ENCODE measurements at places on chromosomes 12 and 14.
A peak's percentile ranks its signal among the peaks of the same experiment; 100 is the strongest.

DNA sequence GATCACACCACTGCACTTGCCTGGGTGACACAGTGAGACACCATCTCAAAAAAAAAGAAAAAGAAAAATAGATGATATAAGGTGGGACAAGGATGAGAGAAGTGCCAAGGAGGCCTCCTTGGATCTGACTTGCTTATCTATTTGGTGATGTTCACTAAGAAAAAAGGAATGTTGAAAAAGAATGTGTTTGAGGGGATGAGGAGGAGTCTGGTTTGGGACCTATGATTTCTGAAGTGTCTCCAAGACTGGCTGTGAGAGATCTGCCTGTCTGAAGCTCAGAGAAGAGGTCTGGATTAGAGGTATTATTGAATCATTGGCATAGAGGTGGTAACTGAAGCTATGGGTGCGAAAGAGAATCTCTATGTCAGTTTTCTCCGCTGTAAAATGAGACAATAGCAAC lies 42.8 kb downstream of the BCAT1 start:
- no peak for DNase-seq

DNA sequence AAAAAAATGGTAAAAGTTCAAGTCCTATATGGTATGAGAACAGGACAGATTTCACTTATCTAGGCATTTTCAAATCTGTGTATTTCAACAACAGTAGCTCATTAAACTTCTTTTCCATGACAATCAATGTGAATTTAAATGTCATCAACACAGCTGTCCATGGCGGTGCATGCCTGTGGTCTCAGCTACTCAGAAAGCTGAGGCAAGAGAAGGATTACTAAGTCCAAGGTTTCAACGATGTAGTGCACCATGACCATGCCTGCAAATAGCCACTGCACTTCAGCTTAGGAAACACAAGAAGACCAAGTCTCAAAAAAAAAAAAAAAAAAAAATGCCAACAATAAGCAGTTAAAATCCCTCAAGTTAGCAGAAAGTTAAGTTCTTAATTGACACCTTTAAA lies 214.6 kb downstream of the C12orf50 start:
- DNase-seq = no peak

DNA sequence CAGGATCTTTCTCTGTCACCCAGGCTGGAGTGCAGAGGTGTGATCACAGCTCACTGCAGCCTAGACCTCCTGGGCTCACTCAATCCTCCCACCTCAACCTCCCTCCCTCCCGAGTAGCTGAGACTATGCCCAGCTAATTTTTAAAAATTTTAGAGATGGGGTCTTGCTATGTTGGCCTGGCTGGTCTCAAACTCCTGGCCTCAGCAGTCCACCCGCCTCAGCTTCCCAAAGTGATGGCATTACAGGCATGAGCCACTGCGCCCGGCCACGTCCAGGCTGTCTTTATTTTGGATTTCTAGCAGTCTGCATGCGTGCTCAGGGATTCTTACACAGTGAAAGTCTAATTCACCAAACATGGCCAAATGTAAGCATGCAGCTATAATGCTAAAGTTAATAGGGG lies 17.8 kb downstream of the SLC8B1 start:
- no peak for DNase-seq

- DNase-seq = no peak
Observed at GRCh38 chr12:57126061-57126460, 2.2 kb upstream of the LRP1 start.

- DNase-seq = peak; percentile 91
Observed at GRCh38 chr12:124914392-124915238, at the start of gene UBC. TSS of gene UBC (minus strand) at chr12:124914650. CDS start at chr12:124913771, 879 bp downstream.

- DNase-seq = no peak
Observed at GRCh38 chr14:90005939-90006530, 50.3 kb downstream of the TDP1 start.

DNA sequence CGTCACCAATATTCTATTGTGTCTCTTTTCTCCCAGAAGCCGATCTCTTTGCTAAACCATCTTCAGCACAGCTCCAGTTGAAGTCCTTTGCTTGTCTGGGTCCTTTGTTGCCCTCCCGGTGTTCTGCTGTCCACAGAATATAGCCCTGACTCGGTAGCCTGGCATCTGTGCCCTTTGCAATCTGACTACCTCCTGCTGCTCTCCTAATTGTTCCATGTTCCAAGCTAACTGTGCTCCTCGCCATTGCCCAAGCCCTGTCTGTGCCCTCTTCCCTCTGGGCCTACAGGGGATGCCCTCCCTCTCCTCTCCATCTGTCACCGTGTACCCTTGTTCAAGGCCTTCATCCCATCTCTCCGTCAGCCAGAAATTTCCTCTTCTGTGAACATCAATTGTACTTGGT lies 306.3 kb downstream of the APAF1 start:
- DNase-seq = no peak

- DNase-seq = no peak
Observed at GRCh38 chr14:89700801-89701200, 253.7 kb downstream of the EFCAB11 start.

DNA sequence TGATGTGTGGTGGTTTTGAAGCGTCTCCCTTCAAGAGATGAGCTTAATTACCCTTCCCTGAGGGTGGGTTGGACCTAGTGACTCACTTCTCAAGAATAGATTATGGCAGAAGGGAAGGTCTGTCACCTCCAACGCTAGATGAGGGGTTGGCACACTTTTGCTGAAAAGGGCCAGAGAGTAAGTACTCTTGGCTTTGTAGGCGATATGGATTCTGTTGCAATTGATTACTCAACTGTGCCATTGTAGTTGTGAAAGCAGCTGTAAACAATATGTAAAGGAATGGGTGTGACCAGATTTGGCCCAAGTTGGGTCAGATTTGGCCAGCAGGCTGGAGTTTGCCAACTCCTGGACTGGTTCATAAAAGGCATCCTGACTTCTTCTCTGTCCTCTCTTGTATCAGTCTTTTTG lies 53.3 kb downstream of the SMIM41 start:
- DNase-seq = no peak

- no peak for DNase-seq
Observed at GRCh38 chr14:58822856-58823255, 185.1 kb downstream of the DACT1 start.

DNA sequence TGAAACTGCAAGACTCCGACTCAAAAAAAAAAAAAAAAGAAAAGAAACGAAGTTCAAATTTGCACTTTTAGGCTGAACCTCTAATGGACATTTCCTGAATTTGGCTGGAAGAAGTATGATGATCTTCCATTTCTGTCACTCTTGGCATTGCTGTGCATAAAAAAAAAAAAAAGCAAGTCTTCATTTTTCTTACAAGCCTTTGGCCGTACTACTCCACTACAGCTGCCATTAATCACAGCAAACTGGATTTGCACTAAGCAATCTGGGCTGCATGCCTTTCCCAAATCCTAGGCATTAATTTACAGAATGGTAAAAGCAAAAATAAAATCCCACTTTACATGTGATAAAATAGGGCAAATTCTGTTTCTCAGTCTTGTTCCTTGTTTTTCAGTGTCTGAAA lies 7.1 kb downstream of the CSRP2 start:
- DNase-seq = no peak

DNA sequence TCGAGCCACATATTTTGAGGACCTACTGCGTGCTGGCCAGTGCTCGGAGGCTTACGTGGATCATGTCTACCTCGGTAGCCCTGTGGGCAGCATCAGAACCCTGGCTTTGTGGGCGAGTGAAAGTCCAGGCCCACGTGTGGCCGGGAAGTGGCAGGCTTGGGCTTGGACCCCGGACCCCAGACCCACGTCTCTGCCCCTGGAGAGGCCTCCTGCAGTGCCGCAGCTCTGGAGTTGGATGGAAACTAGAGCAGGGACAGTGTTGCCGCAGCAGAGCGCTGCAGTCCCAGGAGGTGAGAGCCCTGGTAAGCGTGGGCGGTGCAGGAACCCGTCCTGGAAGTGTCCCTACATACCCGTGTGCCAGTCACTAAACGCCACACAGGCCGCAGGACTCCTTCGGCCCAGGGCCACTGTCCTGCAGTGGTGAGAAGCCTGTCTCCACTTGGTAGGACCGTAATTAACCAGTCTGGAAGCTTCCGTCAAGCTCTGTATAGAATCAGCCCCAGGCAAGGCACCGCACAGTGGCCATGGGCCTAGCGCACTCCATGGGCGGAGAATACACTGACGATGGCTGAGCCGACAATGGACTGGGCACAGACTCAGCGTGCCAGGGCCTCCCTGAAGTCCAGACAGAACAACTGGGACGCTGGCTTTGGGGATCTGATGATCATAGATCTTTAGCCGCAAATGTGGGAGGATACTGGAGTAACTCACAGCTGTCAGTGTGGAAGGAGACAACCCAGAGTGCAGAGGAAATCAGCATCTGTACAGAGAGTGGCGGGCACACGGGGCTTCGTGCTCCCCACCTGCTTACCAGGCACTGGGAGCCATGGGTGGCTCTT lies 219.5 kb downstream of the KIF26A start:
- DNase-seq = no peak

DNA sequence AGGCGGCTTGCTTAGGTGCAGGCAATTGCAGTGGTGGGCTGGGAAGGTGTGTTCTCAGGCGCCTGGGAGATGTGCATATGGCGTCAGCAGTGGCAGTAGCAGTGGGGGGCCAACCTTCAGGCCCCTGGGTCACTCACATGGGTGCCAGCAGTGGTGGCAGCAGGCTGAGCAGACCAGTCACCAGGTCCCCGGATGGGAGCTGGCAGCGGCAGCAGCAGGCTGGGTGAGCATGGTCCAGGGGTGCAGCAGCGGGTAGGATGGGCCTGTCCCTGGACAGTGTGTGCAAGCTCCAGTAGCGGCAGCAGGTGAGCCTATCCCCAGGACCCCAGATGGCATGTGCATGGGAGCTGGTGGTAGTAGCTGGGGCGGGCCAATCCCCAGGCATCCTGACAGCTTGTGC lies 108.5 kb upstream of the TMEM260 start:
- DNase-seq = no peak

- DNase-seq = no peak
Observed at GRCh38 chr12:17062267-17063036, 456.5 kb upstream of the LMO3 start.

GRCh38 chr14:70192915-70193314 lies 4.2 kb upstream of the SLC8A3 start:
- DNase-seq = no peak

All from stimulated activated CD4-positive, alpha-beta T cell treated with anti-CD3 and anti-CD28 coated beads, Interleukin-1b, Interleukin-23, amount 100 ng/mL, for 4 hours (primary cell).